A549 treated with Mapracorat at 1 μM for 4 hours (cell line): ENCODE measurements at places on chromosomes 6 and 20. TPM values are rescaled to one million over a fixed set of nuclear protein-coding genes. Genes with fewer than 3 reads are reported as not detected.

Gene KHDRBS2
- not detected in 5 replicates for total RNA-seq

Gene NPEPL1
- total RNA-seq = 27.3 to 42.3 TPM (median 34.2 TPM) in 5 replicates

Gene GID8
- total RNA-seq = 20.2 to 22.5 TPM (median 21.2 TPM) in 5 replicates

Gene CPNE5
- total RNA-seq = 0.06 to 0.20 TPM (median 0.12 TPM) in 5 replicates

Gene LINC00237
- total RNA-seq = not detected in 5 replicates

Gene TREML1
- not detected in 5 replicates for total RNA-seq

Gene KIF6
- total RNA-seq = 0.11 to 0.35 TPM (median 0.30 TPM) in 5 replicates

Gene KIAA1755
- total RNA-seq = 0.08 to 0.26 TPM (median 0.13 TPM) in 5 replicates

Gene TPD52L1
- 47.3 to 52.0 TPM (median 47.9 TPM) in 5 replicates for total RNA-seq

Gene GLP1R
- not detected in 5 replicates for total RNA-seq

Gene OXT
- not detected in 5 replicates for total RNA-seq

Gene ZCCHC3
- 17.8 to 24.3 TPM (median 21.6 TPM) in 5 replicates for total RNA-seq

Gene PPIL6
- 2.5 to 3.6 TPM (median 2.9 TPM) in 5 replicates for total RNA-seq

Gene BNIP5
- not detected in 5 replicates for total RNA-seq

Gene LGSN
- 2.0 to 3.0 TPM (median 2.2 TPM) in 5 replicates for total RNA-seq

Gene COL12A1
- total RNA-seq = 4.6 to 6.7 TPM (median 5.5 TPM) in 5 replicates

Gene SH3BGRL2
- total RNA-seq = 0.19 to 0.34 TPM (median 0.26 TPM) in 5 replicates

Gene HLA-DQA1
- not detected in 5 replicates for total RNA-seq

Gene ZBTB46
- 0.75 to 1.1 TPM (median 0.92 TPM) in 5 replicates for total RNA-seq

Gene TSBP1
- total RNA-seq = not detected in 5 replicates
